ENCODE measurements at places on chromosomes 12 and 14.

GRCh38 chr12:96383991-96384390 lies 16.2 kb downstream of the CDK17 start:
- DNase-seq: no peak

GRCh38 chr12:9648701-9649531 lies 20.6 kb upstream of the CLEC2D start:
- DNase-seq: peak; percentile 81

GRCh38 chr14:63933110-63933509 lies 80.3 kb downstream of the SYNE2 start:
- DNase-seq: peak; percentile 12

GRCh38 chr14:59347511-59347900 lies 117.7 kb downstream of the GPR135 start:
- DNase-seq: no peak

GRCh38 chr14:95468448-95469133 lies 47.9 kb downstream of the SYNE3 start:
- DNase-seq: no peak

DNA sequence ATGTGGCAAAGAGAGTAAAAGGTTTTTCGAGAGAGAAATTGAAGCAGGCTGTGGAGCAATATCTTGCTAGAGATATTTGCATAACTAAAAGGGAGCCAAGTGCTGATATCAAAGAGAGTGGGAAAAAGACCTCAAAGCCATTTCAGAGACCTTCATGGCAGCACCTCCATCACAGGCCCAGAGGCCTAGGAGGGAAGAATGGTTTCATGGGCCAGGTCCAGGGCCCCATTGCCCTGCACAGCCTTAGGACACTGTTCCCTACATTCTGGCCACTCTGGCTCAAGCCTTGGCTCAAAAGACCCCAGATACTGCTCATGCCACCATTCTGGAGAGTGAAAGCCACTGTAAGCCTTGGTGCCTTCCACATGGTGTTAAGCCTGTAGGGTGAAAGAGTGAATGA lies 50.0 kb upstream of the LYZ start:
- no peak for DNase-seq

- no peak for DNase-seq
Observed at GRCh38 chr14:70005281-70005805, 126.1 kb downstream of the SMOC1 start.

DNA sequence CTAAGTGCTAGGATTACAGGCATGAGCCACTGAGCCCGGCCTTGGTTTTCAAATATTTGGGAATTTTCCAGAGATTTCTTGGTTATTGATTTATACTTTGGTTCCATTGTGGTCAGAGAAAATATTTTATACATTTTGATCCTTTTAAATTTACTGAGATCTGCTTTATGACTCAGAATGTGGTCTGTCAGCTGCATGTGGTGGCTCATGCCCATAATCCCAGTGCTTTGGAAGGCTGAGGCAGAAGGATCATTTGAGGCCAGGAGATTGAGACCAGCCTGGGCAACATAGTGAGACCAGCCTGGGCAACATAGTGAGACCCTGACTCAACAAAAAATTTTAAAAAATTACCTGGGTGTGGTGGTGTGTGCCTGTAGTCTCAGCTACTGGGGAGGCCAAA lies 49.8 kb downstream of the ADCK1 start:
- DNase-seq: no peak

GRCh38 chr12:33825986-33826602 lies 196.2 kb upstream of the ALG10 start:
- DNase-seq: no peak

DNA sequence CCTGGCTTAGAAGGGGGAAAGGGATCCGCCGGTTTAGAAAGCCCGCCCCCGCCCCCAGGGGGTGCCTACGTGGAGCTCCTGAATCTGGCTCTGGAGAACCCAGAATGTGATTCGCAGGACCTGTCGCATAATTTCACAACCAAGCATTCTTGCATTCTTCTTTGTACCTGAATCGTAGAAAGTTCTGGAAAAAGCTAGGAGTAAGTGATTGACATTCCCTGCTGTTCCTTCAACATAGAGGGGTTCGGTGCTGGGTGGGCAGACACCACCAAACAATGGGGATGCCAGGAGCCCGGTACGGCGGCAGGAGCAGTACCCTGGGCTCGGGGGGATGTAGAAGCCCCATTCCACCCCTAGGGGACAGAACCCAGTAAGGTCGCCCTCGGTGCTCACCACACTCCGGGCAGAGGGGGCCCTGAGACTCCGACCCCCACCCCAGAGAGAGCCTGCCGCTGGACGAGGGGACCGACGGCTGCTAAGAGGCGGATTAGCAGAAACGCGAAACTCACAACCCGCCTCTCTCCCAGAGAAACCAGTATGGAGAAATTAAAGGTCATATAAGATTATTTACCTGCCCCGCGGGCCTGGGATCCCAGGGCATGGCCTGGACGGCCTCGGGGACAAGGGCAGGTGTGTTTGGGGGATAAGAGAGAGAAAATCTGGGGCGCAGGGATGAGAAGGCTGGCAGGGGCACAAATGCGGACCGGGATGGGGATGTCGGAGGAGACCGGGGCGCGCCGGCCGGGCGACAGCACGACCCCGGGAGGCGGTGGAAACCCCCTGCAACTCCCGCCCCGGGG lies 520 bp downstream of the CSRP2 start:
- no peak for DNase-seq

DNA sequence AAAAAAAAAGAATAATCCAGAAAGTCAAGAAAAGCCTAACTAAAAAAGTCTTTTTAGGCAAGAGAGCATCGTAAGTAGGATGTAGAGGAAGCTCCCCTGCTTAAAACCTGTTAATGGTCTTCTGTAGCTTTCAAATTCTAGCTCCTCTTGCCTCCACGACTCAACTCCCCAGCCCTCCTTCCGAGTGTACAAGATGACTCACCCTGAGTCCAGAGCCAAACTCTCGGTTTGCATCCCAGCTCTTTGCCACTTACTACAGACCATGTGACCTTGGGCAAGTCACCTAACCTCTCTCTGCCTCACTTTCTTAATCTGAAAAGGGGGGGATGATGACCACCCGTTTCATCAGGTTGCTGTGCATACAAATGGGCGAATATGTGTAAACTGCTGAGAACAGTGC lies 460.4 kb downstream of the DPF3 start:
- DNase-seq: no peak

GRCh38 chr14:64423987-64424386 lies 35.8 kb downstream of the MTHFD1 start:
- DNase-seq: no peak

- DNase-seq: no peak
Observed at GRCh38 chr12:125487336-125487735, 422.1 kb downstream of the AACS start.

DNA sequence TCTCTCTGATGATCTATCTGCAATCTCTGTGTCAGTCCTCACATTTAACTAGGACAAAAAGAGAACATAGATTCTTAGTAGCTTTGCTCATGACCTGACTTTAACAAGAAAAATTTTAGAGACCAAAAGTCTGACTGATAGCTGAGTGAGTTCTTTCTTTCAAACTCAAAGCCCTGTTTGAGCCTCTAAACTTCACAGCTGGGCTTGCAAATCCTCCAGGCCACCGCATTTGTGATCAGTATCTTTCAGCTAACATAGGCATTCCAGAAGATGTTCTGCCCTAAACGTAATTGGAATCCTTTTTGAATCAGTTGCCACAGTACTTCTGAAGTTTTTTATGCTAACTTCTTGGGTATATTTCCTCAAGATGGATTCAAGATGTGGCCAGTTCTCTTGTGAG lies 459.0 kb downstream of the DPF3 start:
- no peak for DNase-seq

GRCh38 chr12:75606151-75606550 lies 94.7 kb upstream of the KRR1 start:
- no peak for DNase-seq

- peak; percentile 55 for DNase-seq
Observed at GRCh38 chr14:32588448-32589320, 259.6 kb downstream of the AKAP6 start.

DNA sequence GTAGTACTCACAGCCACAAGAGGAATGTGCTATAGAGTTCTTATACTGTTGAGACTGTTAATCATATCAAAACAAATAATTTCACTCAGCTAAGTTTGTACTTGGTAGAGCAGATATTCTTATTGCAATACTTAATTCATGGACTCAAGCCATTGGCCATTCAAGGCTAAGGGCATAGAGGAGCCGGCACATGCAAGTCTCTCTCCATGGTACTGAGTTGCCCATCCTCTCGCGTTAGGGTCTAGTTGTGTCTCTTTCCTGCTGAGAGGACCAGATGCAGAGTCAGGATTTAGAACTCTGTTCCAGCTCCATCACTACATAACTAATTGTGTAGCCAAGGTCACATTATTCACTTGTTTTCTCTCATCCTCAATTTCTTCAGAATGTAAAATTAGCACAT lies 14.4 kb upstream of the TUNAR start:
- no peak for DNase-seq

- DNase-seq: no peak
Observed at GRCh38 chr12:57842342-57843294, 3.9 kb downstream of the CTDSP2 start.

- peak; percentile 51 for DNase-seq
Observed at GRCh38 chr14:80587096-80587724, 354.3 kb downstream of the CEP128 start.

- no peak for DNase-seq
Observed at GRCh38 chr12:4992871-4993270, 50.8 kb upstream of the KCNA5 start.

DNA sequence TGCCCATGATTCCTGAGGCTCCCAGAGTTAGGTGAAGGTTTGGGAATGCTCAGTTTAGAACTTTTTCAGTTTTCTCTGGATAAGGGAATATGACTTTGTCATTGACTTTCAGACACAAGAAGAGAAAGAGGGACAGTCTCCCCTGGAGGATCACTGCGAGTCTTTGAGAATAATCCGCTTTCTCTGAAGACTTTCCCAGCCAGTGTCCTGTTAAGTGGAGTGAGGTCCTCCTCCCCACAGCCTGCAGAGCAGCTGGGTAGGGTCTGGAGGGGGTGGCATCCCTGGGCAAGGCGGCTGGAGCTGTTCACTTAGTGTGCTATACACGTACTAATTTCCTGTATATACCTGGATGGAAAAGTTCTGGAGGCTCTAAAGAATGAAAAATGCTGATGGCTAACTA lies 8.5 kb upstream of the RAB35 start:
- DNase-seq: no peak

DNA sequence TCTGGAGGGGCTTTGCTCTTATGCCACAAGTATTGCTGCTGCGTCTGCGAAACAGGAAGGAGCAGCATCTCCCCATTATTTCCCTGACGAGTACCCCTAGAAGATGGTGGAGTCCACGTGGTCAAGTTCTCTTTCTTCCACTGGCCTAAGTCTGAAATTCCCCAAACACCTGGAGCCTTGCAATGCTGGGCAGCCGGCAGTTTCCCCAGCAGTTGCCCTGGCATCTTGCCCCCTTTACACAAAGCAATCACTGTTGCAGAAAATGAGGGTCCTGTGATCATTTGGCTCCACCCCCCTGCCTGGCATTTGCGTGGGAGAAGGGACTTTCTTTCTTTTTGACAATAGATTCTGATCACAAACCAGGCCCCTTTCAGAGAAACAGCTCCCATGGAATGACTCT lies 56.9 kb downstream of the FOS start:
- no peak for DNase-seq

DNA sequence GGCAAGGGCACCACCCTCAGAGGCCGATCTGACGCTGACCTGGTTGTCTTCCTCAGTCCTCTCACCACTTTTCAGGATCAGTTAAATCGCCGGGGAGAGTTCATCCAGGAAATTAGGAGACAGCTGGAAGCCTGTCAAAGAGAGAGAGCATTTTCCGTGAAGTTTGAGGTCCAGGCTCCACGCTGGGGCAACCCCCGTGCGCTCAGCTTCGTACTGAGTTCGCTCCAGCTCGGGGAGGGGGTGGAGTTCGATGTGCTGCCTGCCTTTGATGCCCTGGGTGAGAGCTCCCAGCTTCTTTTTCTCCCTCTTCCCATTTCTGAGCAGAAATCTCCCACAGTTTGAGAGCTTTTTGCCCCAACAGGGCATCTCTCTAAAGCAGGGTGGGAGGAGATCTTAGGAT lies 1.8 kb downstream of the OAS1 start:
- no peak for DNase-seq

DNA sequence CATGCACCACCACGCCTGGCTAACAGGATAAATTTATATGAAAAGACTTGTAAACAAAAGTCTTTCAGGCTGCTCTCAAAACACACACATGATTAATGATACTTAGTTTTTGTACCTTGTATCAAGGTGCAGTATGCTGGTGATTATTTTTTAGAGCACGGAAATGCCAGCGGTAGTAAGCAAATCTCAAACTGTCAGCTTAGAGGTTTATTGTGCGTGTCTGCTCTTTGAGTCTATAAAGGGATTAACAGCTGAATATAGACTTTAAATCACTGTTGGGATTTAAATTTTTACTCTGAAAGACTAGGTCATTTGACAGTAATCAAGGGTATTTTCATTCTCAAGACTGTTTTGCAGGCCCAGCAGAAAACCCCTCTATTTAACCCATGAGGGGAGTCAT lies 50.5 kb downstream of the PLEKHA5 start:
- DNase-seq: no peak

GRCh38 chr14:55107766-55108554 lies 21.1 kb upstream of the LGALS3 start:
- peak; percentile 82 for DNase-seq

DNA sequence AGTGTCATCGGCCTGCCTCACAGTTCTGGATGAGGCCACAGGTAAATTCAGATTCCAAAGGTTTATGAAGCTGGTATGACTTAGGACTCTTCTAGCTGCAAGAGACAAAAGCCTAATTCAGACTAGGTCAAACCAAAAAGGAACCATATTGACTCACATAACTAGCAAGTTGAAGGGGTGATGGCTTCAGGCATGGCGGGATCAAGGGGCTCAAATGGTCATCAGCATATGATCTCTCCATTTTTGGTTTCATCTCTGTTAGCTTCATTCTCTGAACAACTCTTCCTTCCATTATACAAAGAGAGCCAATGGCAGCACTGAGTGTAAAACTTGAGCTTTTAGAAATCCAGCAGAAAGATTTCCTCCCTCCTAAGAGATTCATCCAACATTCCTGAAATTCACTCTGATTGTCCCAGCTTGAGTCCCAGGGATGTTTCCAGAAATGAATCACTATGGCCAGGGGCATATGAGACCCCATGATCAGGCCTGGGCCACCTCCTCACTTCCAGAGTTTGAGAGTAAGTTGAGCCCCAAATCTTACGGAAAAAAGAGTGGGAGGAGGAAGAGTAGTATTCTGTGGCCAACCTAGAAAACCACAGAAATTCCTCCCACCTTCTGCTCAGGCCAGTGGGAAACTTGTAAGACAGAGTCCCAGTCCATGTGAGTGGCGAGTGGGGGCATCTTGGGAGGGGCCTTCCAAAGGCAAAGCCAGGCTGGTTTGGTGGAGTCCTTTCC lies 2.0 kb upstream of the MAP1LC3B2 start:
- DNase-seq: peak; percentile 37

- no peak for DNase-seq
Observed at GRCh38 chr12:127873306-127873705, 393.7 kb upstream of the TMEM132C start.

DNA sequence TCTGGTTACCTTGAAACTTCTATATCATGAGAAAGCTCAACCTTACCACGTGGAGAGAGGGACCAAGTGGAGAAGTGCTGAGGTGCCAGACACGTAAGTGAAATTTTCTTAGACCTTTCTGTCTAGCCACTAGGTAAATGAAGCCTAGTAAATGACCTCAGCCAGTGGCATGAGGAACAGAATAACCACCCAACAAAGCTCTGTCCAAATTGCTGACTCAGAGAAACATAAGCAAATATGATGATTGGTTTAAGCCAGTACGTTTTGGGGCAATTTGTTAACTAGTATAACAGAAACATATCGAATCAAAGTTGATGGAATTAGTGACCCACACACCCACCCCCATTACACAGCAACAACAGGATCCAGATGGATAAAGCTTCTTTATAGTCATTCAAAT lies 75.2 kb upstream of the MAX start:
- no peak for DNase-seq

Measured in OCI-M1 (cell line).